Activated T-helper 2 cell treated with anti-CD3 and anti-CD28 coated beads, Interferon-gamma antibody, Interleukin-2, Interleukin-4, amounts not matched to agents 10 μg/mL and 5 μg/mL and 100 μg/mL, durations not matched to agents 14 hours and 24 hours and 36 hours (primary cell): ENCODE measurements at places on chromosomes 12 and 14. TPM values are rescaled to one million over a fixed set of nuclear protein-coding genes. Genes with fewer than 3 reads are reported as not detected.

GRCh38 chr12:128905003-128905544, 51.8 kb downstream of the GLT1D1 start:
- no peak for DNase-seq

GRCh38 chr12:8913702-8914032, 642 bp upstream of the PHC1 start:
- no peak for DNase-seq

GDF3 gene
- total RNA-seq = not detected in 2 replicates

DNA sequence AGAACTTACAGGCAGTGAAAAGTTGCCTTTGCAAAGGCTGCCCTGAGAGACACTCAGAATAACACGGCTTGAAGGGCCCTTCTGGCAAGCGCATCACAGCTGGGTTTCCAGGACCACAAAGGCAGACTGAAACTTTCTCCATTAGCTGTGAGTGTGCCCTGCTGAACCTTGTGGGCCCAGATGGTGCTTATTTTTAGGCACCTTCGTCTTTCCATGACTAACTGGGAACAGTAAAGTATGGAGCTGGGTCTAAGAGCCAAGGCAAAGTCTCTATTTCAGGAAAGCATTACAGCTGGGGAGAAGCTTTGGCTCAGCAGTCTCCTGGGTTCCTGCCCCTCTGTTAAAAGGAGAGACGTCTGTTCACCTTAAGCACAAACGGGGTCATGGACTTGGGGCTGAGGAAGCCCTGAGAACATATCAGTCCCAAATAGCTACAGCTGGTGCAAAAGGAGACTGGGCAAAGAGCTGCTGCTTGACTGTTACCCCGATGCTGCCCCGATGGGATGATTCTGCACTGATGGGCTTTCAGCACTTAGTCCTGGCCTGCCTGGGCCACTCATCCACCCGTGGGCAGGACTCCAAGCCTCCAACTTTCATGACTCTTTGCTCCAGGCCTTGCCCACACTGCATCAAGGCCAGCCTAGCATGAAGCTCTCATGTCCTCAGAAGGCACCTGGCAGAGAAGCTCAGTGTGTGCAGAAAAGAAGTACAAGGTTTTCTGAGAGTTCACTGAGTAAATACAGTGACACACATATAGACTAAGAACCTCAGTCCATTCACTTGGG, 248.3 kb downstream of the PHLDA1 start:
- DNase-seq = no peak

DNA sequence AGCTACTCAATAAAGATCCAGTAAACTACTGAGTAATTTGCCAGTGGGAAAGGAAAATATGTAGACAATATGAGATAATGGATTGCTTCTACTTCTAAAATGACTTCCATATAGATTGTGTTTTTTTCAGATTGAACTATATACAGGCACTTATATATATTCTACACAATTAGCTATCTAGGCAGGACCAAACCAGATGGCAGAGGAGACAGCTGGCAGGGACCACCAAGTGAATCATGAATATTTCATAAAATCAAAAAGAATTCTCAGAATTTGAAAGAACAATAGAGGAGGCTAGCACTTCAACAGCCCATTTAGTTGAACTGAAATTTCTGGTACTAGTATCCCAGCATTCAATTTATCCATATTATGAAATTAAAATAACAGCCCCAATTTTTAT, 338.0 kb upstream of the RPL10L start:
- no peak for DNase-seq

DNA sequence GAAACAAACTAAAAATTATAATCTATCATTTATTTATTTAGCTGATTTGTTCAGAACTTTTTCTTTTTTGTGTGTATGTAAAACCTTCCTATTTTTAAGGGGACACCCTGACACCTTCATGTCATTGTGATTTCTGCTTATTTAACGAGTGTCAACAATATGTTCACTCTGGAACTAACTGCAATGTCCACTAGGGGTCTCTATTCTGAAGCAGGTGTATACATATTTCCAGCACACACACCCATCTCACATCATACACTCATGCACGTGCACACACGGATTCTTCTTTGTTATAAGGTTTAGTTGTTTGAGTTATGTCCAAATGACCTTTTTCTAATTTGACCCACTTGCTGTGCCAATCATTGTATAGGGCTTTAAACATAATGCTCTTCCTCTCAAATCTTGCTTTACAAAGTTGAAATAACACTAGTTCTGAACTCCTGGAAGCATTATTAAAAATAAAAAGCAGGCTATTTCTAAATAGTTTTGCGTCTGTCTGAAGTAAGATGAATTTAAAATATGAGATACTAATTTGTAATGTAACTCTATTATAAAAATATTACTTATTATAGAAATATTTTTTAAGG, 15.5 kb downstream of the E2F7 start:
- no peak for DNase-seq

DNA sequence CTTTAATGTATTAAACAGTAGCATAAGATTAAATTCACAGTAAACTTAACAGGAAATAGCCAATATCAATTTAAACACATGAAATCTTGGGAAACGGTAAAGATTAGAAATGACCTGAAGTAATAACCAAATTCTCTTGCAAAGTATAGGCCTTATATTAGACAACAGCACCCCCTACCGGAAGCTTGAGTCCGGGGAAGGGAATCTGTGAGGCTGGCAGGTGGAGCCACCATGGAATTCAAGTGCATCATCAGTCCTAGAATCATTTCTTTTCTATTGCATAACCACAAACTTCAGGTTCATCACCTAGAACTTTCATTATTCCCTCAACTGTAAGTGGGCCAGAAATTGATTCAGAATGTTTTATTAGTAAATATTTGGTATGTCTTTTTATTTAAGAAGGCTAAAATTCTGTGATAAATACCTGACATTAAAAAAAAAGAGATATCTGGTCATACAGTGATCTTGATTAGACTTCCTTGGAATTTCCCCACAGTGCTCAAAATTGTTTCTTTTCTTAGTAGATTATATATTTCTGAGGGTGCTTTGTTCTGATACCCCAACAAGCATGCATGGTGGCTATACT, 48.6 kb downstream of the AP5M1 start:
- DNase-seq = peak; percentile 38

DNA sequence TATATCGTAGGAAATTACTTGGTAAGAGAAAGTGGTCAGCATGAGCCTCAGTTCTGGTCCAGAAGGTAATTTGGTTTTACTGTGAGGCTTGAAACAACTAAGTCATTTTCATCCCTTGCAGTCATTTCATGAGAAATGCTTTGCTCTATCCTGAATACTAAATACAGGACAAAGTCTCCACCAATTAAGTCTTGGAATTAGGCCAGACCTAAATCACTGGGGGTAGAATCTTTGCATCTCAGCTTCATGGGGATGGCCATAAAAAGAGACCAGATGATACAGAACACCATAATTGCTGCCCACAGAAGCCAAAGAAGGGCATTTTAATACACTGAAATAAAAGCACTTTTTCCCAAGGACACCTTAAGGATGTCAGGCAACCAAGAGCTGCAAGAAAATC, 277.9 kb upstream of the DCN start:
- DNase-seq = no peak

IFNG-AS1 gene
- total RNA-seq = not detected in 2 replicates

- no peak for DNase-seq
Measured at GRCh38 chr14:51304941-51305340, 64.9 kb downstream of the TMX1 start.

SMCO2 gene
- 1.3 and 1.4 TPM in 2 replicates for total RNA-seq

DNA sequence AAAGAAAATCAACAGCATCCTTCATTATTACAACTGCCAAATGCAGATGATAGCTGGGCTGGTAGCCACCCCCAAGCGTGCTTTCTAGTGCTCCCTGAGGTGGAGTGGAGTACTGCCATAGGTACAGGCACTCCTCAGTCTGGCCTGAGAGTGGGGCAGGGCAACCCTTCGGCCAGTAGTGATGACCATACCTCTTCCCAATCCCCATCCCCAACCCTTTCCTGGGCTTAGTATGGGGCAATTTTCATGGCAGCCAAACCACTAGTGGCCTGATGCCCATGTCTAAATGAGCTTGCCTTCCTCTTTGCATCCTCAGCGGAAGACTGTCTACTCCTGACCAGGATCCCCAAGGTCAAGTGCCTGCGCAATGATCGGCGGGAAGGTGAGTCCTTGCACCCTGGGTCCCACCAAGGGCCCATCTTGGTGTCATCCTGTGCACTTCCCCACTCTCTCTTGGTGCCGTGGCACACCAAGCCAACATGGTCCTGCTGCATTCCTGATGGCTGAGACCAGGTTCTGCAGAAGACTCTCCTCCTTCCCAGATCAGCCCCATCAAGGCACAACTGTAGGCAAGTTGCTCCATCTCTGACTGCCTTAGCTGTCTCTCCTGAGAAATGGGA, 65.8 kb downstream of the GALNT16 start:
- DNase-seq = no peak

GRCh38 chr12:49049566-49050224, 10.9 kb downstream of the KMT2D start:
- DNase-seq = no peak

PLEK2 gene
- 0.37 TPM in 1 of 2 replicates, not detected in the other for total RNA-seq

DNA sequence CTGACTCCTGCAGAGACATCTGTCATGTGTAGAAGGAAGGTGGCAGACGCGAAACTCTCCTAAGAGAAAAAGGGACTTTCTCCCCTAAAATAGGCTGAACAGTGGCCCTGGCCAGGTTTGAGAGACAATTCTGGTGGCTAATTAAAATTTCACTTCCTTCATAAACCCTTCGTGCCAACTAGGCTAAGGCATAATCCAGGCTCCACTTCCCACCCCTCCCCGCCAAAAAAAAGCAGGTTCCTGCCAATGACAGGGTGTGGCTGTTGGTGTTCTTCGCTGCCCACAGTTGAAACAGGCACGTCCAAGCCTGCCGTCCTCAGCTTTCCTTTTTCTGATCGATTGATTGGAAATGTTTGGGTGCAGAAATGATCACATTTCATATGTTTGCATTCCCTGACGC, 144.6 kb downstream of the GCH1 start:
- DNase-seq = no peak

METTL1 gene
- total RNA-seq = 61.2 and 64.5 TPM in 2 replicates

- no peak for DNase-seq
Measured at GRCh38 chr12:2076196-2076570, 23.4 kb downstream of the CACNA1C start.

- no peak for DNase-seq
Measured at GRCh38 chr14:34470319-34470718, 8.3 kb upstream of the SPTSSA start.

CLBA1 gene
- 0.94 and 1.4 TPM in 2 replicates for total RNA-seq

DNA sequence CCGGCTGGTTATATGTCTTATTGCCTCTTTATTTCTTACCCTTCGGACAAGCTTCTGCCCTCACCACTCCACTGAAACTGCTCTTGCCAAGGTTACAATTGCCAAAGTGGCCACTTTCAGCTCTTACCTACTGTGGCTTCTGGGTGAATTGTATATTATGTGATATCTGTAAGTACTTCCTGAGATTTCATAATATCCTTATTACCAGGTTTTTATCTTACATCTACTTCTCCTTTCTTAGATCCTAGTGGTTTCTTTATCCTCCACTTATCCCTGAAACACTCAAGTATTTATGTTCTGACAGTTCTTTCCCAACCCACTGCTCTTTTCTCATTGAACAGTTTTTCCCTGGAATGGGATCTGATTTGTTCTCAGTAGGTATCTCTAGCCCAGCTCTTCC, 10.5 kb downstream of the CELA1 start:
- DNase-seq = no peak

PKP2 gene
- total RNA-seq = 0.11 TPM in 1 of 2 replicates, not detected in the other

GUCY2C gene
- not detected in 2 replicates for total RNA-seq

ENDOU gene
- total RNA-seq = not detected in 2 replicates

CLEC2D gene
- 350 and 351 TPM in 2 replicates for total RNA-seq

DNA sequence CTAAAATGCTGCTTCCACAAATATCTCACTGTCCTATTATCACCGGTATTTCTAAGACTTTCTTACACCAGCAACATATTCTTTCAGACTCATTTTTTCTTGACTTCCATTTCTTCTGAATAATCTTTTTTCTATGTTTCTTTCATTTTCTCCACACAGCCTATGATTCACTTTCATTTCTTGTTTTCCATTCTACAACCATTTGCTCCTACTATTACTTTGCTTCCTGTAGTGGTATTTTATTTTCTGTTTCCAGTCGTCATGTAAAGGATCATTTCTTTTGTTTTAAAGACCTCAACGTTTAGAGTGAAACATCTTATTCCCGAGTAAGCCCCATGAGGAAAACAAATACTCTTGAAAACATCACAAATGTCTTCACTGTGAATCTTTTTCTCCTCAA, 182.2 kb upstream of the MDGA2 start:
- DNase-seq = no peak

GRCh38 chr12:89494411-89495231, 30.0 kb downstream of the GALNT4 start:
- no peak for DNase-seq

GPX2 gene
- not detected in 2 replicates for total RNA-seq

GRCh38 chr14:95491936-95492608, 24.4 kb downstream of the SYNE3 start:
- no peak for DNase-seq

DNA sequence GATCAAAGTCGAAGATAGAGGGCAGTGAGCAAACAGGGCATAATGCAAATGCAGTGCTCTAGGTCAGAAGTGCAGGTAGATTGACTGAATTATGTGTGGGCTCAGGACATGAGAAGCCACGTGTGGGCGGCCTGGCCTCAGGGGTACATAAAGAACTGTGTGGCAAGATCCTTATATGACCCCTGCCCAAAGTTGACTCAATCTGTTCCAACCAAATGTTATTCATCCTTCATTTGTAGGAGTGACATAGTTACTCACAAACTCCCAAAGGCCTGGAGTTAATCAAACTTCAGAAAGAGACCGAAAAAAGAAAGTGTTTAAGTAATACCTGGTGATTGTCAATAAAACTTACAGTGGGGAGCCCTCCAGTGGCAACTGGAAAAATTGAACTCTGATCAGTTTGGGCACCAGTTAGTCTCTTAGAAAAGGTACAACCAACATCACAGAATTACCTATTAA, 150.4 kb upstream of the FAR2 start:
- DNase-seq = no peak

AKAP6 gene
- 1.0 and 1.2 TPM in 2 replicates for total RNA-seq

DNA sequence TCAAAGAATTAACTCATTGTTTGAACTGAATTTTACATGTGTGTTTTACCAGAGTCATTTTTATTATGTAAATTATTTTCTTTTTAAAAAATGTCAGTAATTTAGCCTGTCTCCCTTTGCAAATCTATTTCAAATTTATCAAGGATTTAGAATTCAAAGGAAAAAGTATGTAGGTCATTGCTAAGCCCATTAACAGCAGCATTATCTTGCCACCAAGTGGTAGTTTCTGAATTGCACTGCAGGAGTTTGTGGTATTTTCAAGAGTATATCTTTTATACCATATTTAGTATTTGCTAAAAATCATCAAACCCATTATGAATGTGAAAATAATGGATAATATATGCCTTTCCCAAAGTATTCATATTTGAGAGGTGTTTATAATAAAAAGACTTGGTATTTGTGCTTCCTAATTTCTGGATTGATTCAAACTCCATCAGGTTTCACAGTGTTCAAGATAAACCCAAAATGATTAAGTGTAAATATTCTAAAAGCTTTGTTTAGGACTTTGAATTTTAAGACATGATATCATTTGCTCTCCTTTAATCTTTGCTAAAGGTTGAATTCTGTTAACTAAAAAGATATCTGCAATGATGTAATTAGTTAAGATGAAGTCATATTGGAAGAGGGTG, 711.4 kb downstream of the FSCB start:
- DNase-seq = no peak

KRT5 gene
- total RNA-seq = not detected in 2 replicates

- DNase-seq = no peak
Measured at GRCh38 chr12:109291521-109292341, 17.4 kb downstream of the FOXN4 start.

P2RX2 gene
- not detected in 2 replicates for total RNA-seq

GRCh38 chr12:69062621-69063237, 129.8 kb upstream of the CPM start:
- DNase-seq = no peak

- no peak for DNase-seq
Measured at GRCh38 chr14:50031602-50032313, 84.6 kb downstream of the VCPKMT start.
